ENCODE measurements at places on chromosomes 16 and 17.

GRCh38 chr16:27049117-27049516, 17.6 kb upstream of the C16orf82 start:
- no peak for DNase-seq

GRCh38 chr16:89598199-89598598, 15.2 kb upstream of the DPEP1 start:
- no peak for DNase-seq

DNA sequence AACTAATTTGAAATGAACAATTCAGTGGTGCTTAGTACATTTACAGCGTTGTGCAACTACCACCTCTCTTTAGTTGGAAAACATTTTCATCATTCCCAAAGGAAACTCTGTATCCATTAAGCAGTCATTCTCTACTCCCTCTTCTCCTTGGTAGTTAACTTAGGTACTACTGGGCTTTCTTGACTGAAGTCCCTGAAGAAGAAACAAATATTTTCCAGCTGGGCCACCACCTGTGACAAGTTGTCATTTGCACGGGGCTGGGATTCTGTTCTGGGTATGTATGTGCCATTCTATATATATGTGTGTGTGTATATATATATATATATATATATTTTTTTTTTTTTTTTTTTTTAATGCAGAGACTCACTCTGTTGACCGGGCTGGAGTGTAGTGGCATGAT, 15.4 kb upstream of the RMI2 start:
- DNase-seq = no peak

GRCh38 chr16:58629733-58630640, at the start of gene CNOT1:
Gene CNOT1, minus strand, starts transcription at chr16:58629826. Its CDS starts 30,489 bp downstream, at chr16:58599337.
- DNase-seq = peak; percentile 97

DNA sequence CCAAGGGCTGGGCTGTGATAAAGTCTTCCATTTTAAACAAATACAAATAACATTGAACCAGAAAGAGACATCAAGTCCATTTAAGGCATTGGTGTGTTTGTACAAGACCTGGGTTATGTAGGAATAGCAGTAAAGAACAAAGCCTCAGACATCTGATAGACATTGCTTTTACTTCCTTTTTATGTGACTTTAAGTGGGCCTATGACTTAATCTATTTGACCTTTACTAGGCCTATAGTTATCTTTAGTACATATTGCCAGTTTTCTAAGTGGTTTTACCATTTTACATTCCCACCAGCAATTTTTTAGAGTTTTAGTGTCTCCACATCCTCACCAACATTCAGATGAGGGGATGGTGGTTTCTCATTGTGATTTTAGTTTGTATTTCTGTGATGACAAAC, 298.8 kb downstream of the ZFHX3 start:
- no peak for DNase-seq

DNA sequence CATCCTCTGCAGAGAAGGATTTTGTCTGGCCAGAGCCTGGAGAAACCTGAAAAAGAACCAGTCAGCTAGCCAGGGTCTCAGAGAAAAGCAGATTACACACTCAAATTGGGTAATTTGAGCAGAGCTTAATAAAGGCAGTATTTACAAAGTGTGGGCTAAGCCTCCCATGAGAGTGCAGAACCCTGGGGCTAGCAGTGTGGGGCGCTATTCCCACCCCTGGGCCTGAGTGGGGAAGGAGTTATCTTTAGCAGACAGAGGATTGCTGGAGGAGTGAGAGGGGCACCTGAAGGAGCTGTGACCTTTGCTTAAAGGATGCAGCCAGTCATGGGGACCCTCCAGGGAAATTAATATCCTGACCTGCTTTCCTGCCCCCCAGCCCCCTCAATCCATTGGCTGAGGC, 46.2 kb downstream of the SNX20 start:
- no peak for DNase-seq

DNA sequence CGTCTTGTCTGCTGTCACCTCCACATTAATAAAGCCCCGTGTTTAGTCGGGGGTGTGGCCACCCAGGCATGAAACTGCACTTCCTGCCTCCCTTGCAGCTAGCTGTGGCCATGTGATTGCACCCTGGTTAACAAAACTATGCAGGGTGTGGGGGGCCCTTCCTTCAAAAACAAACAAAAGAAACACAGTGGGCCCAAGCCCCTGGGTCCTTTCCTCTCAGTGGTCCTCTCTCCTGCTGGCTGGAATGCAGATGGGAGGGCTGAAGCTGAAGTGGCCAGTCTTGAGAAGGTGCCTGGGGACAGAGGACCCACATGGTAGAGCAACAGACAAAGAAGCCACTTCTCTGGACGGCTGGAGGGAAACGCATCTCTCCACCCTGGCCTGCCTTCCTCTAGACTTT, 38.0 kb upstream of the FOXF1 start:
- DNase-seq = no peak

DNA sequence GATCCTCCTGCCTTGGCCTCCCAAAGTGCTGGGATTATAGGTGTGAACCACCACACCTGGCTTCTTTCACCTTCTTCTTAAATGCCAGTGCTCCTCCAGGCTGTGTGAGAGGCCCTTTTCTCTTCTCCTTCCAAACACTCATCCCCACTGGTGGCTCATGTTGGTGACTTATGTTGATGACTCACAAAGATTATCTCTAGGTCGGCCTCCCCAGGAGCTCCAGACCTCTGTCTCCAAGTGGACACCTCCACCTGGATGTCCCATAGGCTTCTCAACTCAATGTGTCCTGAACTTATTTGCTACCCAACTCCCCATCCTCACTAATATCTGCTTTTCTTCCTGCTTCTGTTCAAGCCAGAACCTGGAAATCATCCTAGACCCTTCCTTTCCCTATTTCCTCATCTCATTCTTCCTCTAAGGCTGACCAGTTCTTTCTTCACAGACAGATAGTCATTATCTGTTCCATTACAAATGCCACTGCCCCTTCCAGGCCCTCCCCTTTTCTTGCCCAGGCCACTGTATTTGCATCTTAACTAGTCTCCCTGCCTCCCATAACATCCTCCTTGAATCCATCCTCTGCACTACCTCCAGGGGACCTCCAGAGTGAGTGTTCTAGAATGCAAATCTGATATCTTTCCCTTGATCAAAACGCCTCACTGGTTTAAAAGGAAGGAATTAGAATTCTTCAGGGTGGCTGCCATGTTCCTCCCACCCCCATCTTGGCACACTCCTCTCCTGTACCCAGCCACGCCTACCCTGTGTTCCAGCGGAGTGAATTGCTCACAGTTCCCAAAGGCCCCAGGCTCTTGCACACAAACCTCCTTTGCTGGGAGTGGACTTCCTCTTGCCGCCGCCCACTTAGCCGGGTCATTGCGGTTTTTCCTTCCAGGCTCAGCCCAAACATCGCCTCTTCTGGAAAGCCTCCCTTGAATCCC, 34.8 kb upstream of the FBXO47 start:
- DNase-seq = peak; percentile 45

DNA sequence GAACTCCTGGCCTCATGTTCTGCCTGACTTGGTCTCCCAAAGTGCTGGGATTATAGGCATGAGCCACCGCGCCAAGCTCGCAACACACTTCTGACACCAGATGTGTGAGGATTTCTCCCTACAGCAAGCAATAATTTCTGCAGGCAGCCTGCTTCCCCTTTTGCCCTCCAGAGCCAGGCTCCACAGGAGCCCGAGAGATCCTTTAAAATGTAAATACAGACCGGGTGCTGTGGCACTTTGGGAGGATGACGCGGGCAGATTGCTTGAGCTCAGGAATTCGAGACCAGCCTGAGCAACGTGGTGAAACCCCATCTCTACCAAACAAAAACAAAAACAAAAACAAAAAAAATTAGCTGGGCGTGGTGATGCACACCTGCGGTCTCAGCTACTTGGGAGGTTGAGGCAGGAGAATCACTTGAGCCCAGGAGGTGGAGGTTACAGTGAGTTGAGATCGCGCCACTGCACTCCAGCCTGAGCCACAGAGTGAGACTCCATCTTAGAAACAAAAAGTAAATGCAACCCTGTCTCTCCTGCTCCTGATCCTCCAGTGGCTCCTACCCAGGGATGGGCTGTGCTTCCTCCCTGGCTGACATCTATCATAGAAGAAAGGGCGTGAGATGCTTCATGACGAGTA, 14.7 kb downstream of the C16orf96 start:
- DNase-seq = no peak

GRCh38 chr17:45719335-45720071, 64.6 kb upstream of the CRHR1 start:
- peak; percentile 93 for DNase-seq

GRCh38 chr17:45935710-45936509, 41.6 kb downstream of the MAPT start:
- no peak for DNase-seq

- no peak for DNase-seq
Measured at GRCh38 chr16:22633280-22633679, 122.6 kb downstream of the NPIPB5 start.

GRCh38 chr16:56842133-56842532, 22.9 kb upstream of the SLC12A3 start:
- DNase-seq = no peak

- no peak for DNase-seq
Measured at GRCh38 chr16:62157544-62157943, 121.3 kb upstream of the CDH8 start.

- no peak for DNase-seq
Measured at GRCh38 chr16:89722392-89723278, 1.3 kb downstream of the ZNF276 start.

DNA sequence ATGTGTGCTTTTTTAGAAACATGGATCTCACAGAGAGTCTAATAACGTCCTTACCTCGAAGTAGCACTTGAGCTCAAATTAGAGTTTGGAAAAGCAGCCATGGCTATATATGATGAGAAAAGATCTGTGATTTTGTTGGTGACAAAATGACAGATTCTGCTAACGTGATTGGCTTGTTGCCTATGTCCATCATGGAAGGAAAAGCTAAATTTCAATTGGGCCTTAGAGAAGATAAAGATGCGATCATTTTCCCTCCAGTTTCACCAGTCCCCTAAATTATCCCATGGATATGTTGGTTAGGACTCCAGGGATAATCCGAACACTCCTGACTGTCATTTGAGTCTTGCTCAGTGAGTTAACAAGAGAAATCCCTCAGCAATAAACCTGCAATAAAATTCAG, 175.8 kb downstream of the C16orf95 start:
- DNase-seq = no peak

DNA sequence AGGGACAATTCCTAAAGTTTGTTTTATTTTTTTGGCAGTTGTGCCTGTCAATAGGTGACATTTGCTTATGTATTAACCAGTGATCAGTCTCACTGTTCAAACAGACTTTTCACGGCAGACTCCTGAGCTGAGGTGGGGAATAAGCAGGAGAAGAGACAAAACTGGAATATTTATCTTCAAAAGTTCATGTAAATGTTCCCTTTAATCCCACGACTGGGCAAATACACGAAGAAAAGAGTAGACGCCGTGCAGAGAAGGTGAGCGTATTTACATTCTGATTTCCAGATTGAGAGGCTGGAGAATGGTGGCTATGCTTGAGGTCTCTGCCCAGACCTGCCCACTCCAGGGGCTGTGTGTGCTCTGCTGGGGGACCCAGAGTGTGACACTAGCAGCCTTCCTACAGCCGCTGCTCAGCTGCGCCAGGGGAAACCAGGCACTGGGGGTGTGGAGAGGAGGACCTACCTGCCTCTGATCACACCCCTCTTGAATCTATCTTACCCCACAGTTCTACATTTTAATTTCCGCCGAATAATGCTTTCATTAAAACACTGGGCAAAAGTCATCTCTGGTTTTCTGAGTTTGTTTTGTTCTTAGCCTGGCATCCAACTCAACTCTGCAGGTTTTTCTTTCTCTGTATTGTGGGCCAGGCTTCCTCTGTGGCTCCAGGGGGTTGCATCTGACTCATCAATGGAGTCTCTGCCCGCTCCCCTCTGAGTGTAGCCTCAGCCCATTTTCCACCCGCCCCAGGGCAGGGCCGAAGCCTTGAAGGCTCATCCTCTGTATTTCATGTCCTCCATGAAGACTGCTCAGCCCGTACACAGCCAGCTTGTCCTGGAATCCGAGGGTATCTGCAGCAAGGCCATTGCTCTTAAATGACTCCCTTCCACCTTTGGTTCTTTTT, 237.1 kb downstream of the NTN1 start:
- no peak for DNase-seq

- no peak for DNase-seq
Measured at GRCh38 chr17:16911141-16911937, 60.6 kb downstream of the TNFRSF13B start.

- no peak for DNase-seq
Measured at GRCh38 chr16:57364143-57364542, 5.6 kb downstream of the CCL22 start.

DNA sequence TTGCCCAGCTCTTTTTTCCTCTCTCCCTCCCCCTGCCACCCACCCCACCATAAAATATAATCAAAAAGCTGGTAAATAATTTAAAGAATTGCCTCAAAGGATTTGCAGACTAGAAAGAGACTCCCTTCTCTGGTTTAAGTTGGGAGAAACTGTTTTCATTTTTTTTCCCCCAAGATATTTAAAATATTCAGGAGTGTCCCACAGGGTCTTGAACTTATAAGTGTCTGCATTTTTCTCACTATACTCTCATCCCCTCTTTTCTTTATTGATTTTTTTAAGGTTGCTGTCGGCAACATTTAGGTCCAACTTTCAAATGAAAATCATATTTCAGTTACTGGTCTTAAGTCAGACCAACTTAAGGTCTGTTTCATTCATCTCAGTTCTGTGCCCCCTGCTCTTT, 210.2 kb downstream of the MSI2 start:
- no peak for DNase-seq

All from urothelium cell line (cell line).